ENCODE measurements at places on chromosomes 12 and 14.

GRCh38 chr12:75836533-75836932, 195.0 kb downstream of the PHLDA1 start:
- no peak for DNase-seq

- DNase-seq = no peak
Measured at GRCh38 chr14:67500981-67501380, 12.5 kb upstream of the TMEM229B start.

GRCh38 chr12:42442311-42442759, 116.4 kb downstream of the PPHLN1 start:
- no peak for DNase-seq

- DNase-seq = no peak
Measured at GRCh38 chr12:68340404-68341270, 8.5 kb upstream of the MDM1 start.

DNA sequence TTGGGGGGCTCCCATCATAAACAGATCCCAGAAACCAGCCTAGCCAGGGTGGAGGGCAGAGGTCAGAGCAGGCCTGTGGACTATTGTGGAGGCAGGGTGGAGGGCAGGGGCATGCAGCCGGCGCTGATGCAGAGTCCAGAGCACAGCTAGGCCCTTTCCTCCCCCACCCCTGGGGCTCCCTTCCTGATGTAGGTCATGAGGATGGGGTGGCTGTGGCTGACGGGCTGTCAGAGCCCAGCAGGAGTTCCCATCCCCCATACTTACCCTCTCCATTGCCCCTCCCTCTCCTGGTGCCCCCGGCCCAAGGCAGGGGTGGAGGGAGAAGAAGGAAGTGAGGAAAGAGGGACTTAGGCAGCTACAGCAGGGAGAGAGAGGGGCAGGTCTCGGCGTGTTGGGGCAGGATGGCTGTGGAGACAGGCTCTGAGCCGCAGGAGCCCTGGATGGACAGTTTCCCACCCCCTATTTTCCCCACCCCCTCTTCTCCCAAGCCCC, 5.7 kb upstream of the ZNF385A start:
- DNase-seq = no peak

- no peak for DNase-seq
Measured at GRCh38 chr12:26533211-26533610, 299.8 kb downstream of the ITPR2 start.

DNA sequence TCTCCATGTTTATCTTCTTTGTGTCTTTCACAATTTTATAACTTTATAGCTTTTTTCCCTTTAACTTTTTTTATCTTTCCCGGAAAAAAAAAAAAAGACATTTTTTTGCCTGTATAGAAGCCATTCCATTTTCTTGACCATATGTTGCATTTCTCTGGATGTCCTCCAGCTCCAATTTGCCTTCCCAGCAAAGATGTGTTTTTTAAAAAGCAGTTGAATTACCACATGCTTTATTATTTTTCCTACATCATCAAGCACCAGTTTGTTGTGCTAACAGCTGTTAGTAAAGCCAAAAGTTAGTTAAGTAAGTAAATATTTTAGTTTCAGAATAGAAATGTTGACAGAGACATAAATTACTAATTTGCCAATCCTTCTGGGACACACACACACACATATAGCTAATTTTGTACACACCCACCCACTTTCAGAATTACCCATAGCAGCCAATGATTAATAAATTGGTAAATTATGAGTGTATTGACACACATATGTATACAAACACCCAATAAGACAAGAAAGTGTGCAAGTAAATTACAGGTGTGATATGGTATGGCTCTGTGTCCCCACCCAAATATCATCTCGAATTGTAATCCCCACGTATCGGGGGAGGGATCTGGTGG, 118.3 kb downstream of the SLC38A6 start:
- DNase-seq = no peak

GRCh38 chr14:71959055-71959454, 26.8 kb downstream of the RGS6 start:
- no peak for DNase-seq

- DNase-seq = no peak
Measured at GRCh38 chr14:61328626-61329262, 7.4 kb downstream of the PRKCH start.

DNA sequence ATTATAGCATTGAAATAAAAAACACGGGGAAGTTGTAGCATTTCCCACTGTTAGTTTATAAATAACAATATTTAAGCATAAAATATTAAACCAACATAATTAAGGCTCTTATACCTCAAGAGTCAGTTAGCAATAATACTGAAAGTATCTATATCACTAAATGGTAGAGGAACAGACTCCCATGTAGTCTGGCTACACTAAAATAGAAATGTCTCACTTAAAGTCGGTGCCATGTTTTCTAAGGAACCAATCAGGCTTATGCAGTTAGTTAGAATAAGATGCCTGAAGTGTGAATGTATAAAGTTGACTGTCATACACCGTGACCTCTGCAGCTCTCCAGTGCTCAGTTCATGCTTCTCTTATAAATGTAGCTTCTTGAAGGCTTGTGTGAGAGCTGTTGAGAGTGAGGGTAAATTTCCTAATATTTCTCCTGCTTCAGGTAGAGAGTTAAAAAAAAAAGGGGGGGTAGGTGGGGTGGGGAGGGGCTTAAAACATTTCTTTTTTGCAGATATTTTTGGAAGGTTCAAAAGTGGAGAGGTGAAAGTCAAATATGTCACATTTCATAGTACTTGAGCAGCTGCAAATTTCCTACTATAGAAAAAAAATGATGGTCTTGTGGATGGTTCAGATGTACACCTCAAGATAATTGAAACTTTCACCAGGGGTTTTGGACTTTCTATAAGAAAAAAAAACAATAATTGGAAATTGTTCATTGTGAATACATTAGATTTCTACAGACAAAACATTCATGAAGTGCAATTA, 64.5 kb downstream of the PTCSC3 start:
- no peak for DNase-seq

DNA sequence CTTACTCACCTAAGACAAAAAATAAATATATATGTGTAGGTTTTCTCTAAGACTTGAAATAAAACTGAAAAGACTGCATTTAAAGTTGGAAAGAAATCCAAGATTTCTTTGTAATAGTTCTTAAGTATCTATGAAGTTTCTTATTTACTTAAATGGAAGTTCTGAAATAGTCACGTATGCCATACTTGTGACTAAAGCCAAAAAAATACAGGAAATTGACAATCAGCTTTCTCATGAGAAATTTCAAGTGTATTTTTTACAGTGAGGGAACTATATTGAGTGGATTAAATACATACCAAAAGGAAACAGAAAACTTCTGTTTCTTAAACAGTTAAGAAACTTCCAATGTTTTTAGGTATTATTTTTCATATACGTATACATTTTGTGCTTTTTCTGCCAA, 188.1 kb downstream of the DPY19L2 start:
- DNase-seq = no peak

DNA sequence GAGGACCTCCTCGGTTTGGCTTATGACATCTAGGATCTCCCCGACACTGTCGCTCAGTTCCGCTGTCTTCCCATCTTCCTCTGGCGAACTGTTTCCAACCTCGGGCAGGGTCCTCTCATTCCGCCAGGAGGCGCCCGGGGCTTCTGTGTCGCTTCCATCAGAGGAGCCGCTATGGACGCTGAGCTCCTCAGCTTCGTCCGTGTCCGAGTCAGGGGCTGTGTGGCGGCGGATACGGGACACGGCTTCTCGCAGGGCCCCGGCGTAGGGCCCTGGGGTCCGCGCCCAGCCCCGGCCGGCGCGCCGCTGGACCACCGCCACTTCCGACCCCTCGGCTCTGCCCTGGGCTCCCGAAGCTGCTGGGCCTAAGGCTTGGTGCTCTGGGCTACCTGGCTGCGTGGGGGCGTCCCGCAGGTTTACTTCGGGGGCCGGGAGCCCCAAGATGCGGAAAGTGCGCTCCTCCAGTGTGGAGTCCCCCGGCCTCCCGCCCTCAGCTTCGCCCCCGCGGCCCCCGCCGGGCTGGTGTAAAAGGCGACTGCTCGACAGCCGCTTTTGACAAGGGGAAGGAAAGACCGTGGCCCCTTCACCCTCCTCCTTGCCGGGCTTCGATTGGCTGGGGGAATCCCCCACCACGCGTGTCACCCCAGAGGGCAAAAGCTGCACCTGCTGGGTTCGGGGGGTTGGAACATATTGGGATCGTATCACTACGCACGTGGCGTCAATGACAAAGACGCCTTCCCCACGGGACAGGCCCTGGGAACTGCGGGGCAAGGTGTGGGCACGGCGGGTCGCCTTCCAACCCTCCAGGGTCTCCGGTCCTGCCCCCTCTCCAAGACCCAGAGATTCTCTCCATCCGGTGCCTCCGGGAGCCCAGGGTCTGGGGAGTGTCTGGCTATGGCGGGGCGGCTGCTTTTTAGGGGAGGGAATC, 2.1 kb downstream of the DDN start:
- DNase-seq = peak; percentile 82

GRCh38 chr14:80549141-80549540, 337.8 kb upstream of the DIO2 start:
- DNase-seq = no peak

- no peak for DNase-seq
Measured at GRCh38 chr12:92096346-92097136, 49.1 kb downstream of the BTG1 start.

- peak; percentile 69 for DNase-seq
Measured at GRCh38 chr14:100726550-100727085, at the start of gene DLK1. TSS of gene DLK1 (plus strand) at chr14:100726892. CDS start at chr14:100727069, 177 bp downstream.

Data from right kidney (tissue), 9 donors.